ENCODE measurements at places on chromosomes 6 and 20.

- DNase-seq, result no peak
Measured at GRCh38 chr6:45400021-45400420, 22.3 kb upstream of the SUPT3H start.

DNA sequence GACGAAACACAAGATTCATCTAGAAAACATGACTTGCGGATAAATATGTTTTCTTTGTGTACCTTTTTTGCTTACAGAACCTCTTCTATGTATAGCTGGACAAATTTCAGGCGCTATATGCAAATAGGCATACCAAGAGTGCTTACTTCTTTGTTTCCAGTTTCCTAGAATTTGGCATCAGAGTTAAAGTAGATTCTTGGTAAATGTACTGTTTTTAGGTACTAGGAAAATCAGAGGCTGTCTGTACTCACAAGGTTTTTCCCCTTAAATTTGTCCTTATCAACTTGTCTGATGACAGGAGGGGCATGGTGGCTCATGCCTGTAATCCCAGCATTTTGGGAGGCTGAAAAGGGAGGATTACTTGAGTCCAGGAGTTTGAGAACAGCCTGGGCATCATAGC, 124.9 kb upstream of the TMEM170B start:
- DNase-seq, result no peak

GRCh38 chr6:35016502-35017321, 124.4 kb downstream of the TCP11 start:
- DNase-seq, result peak; percentile 65

GRCh38 chr6:72783035-72783434, 161.2 kb downstream of the KCNQ5 start:
- DNase-seq, result no peak

- no peak for DNase-seq
Measured at GRCh38 chr6:169793408-169793807, 42.0 kb downstream of the ERMARD start.

- peak; percentile 47 for DNase-seq
Measured at GRCh38 chr6:43812850-43813578, 43.0 kb downstream of the VEGFA start.

DNA sequence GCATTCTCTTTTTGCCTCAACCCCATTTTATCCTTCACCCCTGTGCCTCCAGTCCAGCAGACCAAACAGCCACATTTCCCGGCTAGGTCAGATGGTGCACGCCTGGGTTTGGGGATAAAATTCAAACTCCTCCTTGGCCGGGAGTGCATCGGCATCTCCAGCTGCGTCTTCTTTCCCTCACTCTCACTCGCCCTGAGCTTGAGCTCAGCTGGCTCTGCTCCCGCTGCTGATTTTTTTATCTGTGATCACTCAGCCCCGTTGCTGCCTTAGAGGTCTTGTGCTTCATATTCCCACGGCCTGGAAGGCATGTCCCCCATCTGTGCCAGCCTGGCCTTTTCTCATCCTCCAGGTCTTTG, 6.8 kb upstream of the EZR start:
- peak; percentile 86 for DNase-seq

DNA sequence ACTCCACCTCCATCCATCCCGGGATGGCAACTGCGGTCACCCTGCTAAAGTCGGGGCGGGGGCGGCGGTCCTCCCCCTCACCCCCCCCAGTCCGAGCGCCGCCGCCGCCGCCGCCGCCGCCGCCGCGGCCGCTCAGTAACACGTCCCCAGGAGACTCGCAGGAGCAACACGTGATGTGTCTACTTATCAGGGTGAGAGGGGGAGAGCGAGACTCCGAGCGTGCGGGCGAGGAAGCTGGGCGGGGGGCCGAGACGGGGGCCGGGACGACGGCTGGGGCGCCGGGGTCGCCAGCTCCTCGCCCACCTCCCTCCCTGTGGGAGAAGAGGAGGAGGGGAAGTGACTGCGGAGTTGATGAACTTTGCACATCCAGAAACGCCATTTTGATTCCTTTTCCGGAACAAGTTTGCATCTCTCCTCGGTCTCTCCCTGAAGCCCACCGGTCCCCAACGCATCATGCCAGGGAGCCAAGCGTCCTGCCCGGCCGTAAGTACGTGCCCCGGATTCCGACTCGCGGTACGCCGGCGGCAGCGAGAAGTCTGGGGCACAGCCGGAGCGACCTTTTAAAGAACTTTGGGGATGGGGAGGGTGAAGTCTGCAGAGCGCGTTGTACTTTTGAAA, at the start of gene RREB1:
TSS of gene RREB1 (plus strand) at position 384 of the 618 bp plus-strand sequence. CDS start 73,951 bp downstream, outside the sequence.
- DNase-seq, result peak; percentile 74

GRCh38 chr6:28336284-28337120, 554 bp upstream of the ZSCAN31 start:
- DNase-seq, result peak; percentile 35

- no peak for DNase-seq
Measured at GRCh38 chr6:157491571-157492232, 110.7 kb downstream of the ZDHHC14 start.

DNA sequence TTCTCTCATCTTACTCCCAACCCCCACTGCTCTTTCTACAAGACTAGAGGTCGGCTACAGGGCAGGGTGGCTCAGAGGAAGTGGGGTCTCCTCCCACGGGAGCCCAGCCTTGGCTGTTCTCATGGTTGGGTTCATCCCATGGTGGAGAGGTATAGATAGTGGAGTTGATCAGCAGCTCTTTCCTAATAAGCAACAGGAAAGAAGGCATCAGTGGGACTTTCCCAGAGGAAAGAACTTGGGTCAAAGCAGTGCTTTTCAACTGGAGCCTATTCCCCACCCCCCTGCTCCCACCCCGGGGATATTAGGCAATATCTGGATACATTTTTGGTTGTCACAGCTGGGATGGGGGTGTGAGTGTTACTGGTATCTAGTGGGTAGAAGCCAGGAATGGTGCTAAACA, 200.9 kb downstream of the NFATC2 start:
- peak; percentile 66 for DNase-seq

GRCh38 chr6:5994999-5995657, 11.6 kb downstream of the NRN1 start:
- no peak for DNase-seq

GRCh38 chr6:147618927-147619326, 110.4 kb downstream of the SAMD5 start:
- DNase-seq, result no peak

- DNase-seq, result peak; percentile 33
Measured at GRCh38 chr6:165774903-165775601, 112.0 kb upstream of the PDE10A start.

GRCh38 chr6:167113047-167113754, 9.7 kb upstream of the CCR6 start:
- DNase-seq, result no peak

- DNase-seq, result no peak
Measured at GRCh38 chr6:78062993-78063392, 410.2 kb downstream of the MEI4 start.

DNA sequence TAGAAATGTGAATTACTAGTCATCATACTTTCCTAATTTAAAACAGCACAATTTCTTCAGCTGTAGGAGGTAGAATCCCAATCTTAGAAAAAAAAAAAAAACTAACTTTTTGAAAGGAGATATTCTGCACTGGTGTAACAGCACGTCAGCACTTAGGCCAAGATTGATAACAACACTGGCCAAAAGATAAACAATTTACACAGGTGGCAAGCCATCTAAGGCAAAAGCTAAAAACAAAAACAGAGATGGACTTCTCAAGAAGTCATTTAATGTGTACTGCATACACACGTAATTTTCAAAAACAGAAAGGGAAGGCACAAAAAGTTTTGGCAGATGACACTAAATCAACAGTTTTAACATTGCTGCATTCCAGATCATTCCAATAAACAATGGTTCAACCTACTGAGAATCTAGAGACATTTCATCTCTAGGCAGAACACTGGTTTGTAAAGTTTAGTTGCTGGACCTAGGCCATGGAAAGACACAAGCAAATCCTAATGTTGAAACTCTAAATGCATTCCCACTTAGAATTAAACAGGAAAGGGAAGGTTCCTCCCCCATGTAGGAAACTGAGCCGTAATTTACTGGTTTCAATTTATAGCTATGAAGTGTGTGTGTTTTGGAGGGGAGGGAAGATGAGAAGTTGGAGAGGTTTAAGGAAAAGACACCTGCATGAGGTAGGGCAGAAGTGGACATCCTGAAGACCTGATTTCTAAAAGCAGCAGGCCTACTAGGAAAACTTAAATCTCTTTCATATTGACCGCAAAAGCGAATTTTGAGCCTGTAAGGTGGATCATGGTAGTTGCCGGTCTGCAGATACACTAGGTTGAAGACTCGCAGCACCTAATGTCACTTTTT, 1.3 kb downstream of the GCLC start:
- DNase-seq, result peak; percentile 23

DNA sequence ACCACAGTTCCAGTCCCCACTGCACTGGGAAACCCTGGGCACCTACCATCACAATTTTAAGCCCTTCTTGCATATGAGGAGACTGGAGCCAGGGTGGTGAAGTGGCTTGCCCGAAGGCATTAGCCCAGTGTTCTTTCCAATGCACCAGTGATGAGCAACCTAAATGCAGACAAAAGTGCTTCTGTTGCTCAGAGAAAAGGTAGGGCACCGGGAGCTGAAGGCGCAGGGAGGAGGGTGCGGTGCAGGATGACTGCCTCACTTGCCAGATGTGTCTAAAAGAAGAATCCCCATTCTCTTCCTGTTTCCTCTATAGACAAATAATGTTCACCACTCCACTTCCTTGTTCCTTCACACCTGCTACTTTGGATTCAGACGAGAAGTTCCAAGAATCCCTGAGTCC, 86.5 kb downstream of the QRSL1 start:
- no peak for DNase-seq

GRCh38 chr6:64672131-64672530, 1034.9 kb downstream of the EYS start:
- no peak for DNase-seq

GRCh38 chr6:8029243-8029870, 34.8 kb downstream of the BLOC1S5 start:
- peak; percentile 46 for DNase-seq

GRCh38 chr6:163806755-163807499, 392.4 kb downstream of the QKI start:
- DNase-seq, result no peak

GRCh38 chr20:16953858-16954257, 205.7 kb downstream of the OTOR start:
- DNase-seq, result no peak

- DNase-seq, result no peak
Measured at GRCh38 chr6:163815796-163816195, 401.3 kb downstream of the QKI start.

DNA sequence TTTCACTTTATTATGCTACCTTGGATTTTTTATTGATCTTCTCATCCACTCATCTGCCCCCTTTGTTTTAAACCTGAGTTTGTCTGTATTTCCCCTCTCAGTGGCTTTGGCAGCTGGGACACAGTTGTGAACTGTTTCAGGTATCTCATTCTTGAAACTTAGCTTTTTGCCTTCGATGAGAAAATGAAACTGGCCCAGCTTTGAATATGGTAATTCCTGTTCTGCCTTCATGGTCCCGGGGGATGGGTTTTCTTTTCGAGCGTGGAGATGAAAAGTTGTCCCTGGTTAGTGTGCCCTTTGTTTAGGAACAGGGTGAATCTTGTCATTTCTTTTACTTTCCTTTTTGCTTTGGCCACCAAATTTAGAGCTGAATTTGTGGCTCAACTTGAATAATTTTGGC, 25.6 kb downstream of the DHX35 start:
- DNase-seq, result no peak

GRCh38 chr20:59723607-59724456, 119.5 kb downstream of the PHACTR3 start:
- peak; percentile 2 for DNase-seq

- DNase-seq, result no peak
Measured at GRCh38 chr20:36967636-36968035, 16.1 kb upstream of the SAMHD1 start.

DNA sequence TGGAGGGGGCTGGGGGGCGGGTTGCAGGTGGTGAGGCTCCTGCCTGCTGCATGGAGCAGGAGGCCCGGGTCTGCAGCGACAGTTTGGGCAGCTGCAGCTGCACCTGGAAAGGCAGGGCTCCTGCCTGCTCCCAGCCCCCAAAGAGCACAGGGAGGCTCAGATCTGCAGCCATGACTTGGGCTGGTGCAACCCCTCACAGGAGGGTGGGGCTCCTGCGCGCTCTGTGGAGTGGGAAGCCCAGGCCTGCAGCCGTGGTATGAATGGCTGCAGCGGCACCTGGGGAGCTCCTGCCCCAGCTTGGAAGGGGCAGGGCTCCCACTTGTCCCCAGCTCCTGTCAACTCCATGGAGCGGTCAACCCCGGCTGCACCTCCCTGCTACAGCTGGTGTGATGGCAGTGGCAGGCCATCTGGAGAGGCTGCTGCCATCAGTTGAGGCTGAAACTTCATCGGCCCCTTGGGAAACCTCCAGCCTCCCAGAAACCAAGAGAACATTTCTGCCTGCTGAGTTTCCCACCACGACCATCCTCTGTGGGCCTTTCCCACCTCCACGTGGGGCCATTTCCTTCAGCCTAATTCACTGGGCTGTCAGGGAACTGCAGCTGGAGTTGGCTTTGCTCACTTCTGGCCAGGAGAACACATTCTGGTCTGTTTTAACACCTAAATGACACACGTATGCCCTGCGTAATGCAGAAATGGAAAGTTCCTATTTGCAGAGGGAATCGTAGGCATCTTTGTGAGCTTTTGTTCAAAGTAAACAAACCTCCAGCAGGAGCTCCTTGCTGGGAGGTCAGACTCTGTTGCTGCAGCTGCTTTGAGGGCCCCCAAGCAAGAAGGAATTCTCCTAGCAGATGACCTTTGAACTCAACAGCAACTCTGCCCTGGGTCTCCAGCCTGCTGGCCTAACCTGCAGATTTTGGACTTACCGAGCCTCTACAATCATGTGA, 429.0 kb downstream of the PREX1 start:
- no peak for DNase-seq

DNA sequence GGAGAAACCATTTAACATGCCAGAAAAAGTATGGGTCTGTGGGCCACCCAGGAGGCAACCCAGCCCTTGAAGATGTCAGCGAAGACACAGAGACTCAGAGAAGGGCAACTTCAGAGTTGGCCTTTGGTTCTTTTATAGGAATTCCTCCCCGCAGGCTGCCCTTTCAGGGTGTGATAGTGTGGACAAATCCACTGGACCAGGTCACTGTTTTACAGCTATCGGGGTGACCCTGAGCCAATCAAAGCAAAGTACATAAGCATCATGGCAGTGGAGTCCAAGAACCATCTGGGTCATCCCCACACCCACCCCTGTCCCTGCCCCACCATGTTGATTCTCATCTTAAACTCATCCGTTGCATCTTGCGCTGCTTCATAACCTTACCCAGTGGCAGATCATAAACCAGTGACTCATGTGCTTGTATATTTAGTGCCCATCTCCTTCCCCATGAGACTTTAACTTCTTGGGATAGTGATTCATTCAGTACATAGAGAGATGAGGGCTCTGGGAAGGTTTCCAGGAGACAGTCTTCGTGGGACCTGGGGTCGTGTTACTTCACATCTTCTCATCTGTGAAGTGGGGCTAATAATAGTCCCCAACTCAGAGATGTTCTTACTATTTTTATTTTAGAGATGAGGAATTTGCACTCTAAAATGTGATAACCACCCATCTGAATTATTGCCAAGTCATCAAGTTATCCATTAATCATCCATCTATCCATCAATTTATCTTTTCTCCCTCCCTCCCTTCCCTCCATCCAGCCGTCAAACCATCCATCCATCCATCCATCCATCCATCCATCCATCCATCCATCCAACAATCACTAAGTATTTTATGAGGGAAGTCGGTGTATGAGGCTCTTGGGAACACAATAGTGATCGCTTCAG, 51.0 kb downstream of the EDN3 start:
- no peak for DNase-seq

Data from cardiac fibroblast (primary cell).